Fibroblast of pulmonary artery (primary cell): ENCODE measurements at places on chromosomes 6 and 20.

DNA sequence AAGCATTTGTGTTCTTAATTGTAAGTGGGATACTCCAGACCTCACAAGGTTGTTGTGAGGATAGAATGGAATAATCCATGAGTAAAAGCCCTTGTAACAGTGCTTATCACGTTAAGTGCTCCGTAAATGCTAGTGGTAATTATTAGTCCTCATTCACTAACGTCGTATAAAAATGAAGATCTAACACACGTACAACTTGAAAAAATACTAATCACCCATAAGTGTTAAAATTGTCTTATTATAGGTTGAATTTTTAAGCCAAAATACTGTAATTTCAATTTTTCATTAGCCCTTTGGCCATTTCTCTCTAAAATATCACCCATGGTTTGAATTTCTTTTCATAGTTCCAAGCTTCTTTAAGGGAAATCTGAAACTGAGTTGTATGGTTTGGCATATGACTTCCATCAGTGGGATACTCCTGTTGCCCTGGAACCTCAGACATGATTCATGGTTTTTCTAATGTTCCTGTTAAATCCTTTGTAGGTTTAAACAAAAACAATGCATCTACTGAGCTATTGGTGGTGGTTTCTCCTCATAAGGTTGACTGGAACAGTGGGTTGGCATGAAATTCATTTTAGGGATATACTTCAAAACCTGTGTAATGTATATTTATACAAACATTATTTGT, 19.1 kb downstream of the XRN2 start:
- DNase-seq, result no peak

DNA sequence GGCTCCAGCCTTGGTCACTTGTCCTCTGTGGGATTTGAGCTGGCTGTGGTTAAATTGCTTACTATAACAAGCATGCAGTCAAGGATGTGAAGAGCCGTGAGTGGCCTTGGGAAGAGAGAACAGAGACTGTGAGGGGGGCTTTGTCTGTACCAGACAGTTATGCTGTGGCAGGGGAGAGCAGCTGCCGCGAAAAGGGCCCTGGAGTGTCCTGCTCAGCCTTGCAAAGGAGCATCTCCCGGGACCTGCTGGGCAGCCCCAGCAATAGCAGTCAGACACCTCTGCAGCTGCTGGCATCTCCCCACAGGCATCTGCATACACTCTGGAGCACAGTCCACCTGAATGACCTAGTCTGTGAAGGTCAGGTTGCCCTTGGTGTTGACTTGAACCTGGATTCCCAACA, 6.3 kb downstream of the EBF4 start:
- no peak for DNase-seq

- no peak for DNase-seq
These were observed 57.4 kb upstream of the EMILIN3 start for GRCh38 chr20:41424011-41424410.

DNA sequence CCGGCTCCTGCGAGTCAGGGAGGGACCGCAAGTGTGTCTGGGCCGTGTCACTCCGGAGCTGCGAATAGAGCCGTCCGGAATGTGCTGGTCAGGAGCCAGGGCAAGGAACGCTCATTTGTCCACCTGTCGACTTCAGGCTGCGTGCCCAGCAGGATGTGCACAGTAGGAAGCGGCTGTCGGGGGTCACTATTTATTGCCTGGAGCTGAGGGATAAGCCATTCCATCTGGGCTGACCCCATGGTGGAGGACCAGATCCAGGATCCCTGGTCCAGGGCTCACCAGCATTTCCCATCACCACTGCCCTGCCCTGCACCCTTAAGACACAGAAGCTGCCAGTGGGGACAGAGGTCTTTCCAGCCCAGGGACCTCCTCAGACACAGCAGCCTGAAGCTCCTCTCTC, 14.7 kb downstream of the NTSR1 start:
- DNase-seq, result no peak

DNA sequence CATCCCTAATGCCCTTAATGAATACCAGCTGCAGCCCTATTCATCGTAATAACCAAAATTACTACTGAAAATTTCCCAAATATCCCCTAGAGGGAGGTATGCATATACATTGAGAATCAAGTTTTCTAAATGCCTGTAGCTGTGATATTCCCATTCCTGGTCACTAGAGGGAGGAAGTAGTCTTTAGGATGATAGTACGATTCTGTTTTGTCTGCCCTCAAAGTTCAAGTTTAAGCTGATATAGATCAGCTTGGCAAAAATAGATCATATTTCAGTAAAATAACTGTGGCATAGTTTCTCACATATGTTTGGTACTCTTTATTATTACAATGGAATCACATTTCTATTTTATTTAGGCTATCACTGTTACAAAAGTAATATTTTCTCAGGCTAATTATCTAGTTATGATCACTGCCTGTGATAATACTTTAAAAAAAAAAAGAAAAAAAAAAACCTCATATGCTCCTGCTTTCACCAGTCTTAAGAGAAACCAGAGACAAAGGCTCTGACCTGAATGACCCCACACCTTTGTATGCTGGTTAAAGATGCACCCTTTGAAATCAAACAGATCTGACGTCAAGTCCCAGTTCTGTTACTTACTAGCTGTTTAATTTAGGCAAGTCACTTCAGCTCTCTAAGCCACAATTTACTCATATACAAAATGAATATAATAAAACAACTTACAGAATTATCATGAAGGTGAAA, 11.0 kb downstream of the TSPYL1 start:
- peak; percentile 89 for DNase-seq

DNA sequence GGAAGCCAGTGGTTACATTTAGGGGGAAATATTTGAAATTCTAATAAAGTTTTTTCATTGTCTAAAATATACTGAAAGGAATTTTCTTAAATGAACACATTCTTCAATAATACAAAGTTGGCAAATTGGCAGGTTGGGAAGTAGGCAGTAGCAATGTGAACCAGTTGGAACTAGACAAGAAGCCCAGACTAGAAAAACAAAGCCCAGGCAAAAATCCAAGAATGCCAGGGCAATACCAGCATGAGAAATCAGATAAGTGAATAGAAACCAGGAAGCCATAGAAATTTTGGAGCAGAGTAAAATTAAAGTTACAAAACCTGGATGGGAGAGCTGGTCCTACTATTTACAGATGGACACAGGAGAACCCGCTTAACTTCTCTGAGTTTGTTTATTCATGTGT, 52.2 kb downstream of the TPBG start:
- peak; percentile 14 for DNase-seq

- DNase-seq, result no peak
These were observed 740.8 kb downstream of the PHF3 start for GRCh38 chr6:64376394-64376793.

- no peak for DNase-seq
These were observed 65.8 kb upstream of the E2F3 start for GRCh38 chr6:20335872-20336271.

DNA sequence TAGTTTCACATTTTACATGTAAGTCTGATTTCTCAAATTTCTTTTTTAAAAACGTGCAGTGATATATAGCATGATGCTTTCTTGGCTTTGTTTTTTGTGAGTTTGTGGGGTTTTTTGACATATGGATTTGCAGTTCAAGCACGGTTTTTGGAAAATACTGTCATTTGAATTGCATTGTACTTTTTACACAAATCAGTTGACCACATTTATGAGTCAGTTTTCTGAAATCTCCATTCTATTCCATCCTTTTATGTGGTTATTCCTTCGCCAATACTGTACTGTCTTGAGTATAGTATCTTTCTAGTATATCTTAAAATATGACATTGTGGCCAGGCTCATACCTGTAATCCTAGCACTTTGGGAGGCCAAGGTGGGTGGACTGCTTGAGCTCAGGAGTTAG, 890.0 kb upstream of the CITED2 start:
- DNase-seq, result no peak

GRCh38 chr6:105616521-105616920, 213.6 kb upstream of the PREP start:
- peak; percentile 8 for DNase-seq

DNA sequence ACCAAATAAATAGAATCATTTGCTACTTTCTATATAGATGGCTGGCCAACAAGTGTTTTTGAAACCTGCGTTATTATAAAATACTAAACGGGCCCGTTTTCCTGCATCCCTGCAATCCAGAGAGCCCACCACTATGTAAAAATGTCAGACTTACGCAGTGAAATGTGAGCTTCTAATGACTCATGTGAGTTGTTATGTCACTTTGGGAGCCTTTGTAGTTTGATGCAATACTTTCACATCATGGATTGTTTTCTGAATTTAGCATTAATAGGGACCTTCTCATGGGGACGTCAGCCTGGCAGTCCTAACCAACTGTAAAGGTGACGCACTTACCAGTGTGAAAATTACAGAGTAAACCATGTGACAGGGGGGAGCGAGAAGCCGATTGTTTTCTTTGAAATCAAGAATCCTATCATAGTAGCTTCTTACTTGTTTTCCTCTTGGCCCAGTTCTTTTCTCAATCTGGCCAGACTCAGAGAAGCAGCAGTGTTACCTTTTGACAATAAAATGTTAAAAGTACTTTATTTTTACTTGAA, 75.3 kb downstream of the SSR1 start:
- DNase-seq, result no peak

DNA sequence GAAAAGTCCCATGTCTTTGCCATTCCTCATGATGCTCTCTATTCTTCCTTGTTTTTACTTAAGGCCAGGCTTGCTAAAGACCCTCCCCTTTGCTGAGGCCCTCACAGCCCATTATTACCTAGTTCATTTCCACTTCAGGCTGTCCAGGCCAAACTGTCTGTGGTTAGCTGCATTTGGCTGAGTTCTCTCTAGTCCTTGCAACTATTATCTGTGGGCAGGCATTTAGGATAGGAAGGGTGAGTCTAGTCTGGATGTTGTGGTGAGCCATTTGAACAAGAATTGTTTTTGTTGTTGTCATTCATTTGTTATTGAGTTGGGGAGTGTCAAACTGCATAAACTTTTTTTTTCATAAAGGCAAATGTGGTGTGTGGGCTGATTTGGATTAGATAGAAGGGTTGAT, 182.4 kb downstream of the CD109 start:
- no peak for DNase-seq

- peak; percentile 80 for DNase-seq
These were observed 31.9 kb downstream of the NTSR1 start for GRCh38 chr20:62740286-62741141.

GRCh38 chr20:41340327-41341055, at the start of gene LPIN3:
Gene LPIN3 (plus strand): TSS chr20:41340821. CDS start chr20:41345804, 4,983 bp downstream.
- DNase-seq, result peak; percentile 87

DNA sequence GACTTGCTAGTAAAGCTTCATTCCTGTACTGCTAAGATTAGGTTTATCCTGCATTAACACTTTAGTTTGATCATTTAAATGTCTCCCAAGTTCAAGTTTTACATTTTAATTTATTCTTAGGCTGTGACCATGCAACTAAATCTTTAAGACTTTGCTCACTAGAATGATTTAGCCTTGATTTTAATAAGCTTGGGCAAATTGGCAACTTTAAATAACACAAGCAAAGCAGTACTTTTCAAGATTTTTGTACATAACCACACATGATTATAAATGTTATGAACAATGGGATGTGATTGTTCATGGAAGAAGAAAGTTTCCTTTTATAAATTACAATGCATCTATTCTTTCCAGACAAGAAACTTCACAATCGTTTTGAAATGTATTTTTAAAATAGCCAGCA, 948.0 kb upstream of the EPHA7 start:
- DNase-seq, result no peak

GRCh38 chr20:51596668-51597388, 54.3 kb upstream of the NFATC2 start:
- no peak for DNase-seq

- DNase-seq, result no peak
These were observed 24.0 kb downstream of the COL11A2 start for GRCh38 chr6:33168284-33168601.

GRCh38 chr20:14245368-14245970, 91.9 kb downstream of the FLRT3 start:
- DNase-seq, result peak; percentile 36

GRCh38 chr6:156376091-156376490, 401.1 kb upstream of the ARID1B start:
- no peak for DNase-seq

- no peak for DNase-seq
These were observed 27.9 kb downstream of the FIG4 start for GRCh38 chr6:109718991-109719390.

GRCh38 chr20:63463400-63464288, 8.8 kb downstream of the KCNQ2 start:
- no peak for DNase-seq

- peak; percentile 42 for DNase-seq
These were observed 13.8 kb downstream of the MMP24 start for GRCh38 chr20:35240083-35240810.

GRCh38 chr6:133240511-133241085, 559 bp upstream of the EYA4 start:
- no peak for DNase-seq

DNA sequence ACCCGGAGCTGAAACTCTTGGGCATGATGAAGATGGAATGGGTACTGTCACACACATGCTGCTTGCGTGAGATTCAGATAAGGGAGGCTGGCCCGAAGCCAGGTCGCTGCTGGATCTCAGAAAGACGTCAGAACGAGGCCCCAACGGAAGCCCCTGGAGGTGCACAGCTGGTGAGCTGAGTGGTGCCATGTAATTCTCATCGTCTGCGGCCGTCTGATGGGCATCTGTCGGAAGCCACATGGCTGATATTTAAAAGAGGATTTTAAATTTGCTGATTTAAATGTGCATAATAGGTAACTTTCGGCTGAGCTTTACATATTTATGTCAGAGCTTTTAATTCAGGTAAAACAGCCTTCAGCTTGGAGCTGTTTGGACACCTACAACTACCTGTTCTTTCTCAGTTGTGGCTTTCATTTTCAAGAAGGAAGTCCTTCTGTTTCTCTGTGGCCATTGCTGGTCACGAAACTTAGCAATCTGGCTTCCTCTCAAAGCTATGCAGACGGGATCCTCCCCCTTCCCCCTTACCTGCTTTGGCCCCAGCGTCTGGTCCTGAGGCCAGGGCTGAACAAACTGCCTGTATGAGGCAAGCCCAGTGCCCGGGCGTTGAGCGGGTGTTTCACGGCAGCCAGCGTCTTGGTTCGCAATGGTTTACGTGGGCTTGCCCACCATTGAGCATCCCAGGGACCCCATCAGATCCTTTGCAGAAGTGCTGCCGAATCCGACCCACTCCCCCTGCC, 9.2 kb downstream of the SLCO4A1 start:
- DNase-seq, result peak; percentile 50

DNA sequence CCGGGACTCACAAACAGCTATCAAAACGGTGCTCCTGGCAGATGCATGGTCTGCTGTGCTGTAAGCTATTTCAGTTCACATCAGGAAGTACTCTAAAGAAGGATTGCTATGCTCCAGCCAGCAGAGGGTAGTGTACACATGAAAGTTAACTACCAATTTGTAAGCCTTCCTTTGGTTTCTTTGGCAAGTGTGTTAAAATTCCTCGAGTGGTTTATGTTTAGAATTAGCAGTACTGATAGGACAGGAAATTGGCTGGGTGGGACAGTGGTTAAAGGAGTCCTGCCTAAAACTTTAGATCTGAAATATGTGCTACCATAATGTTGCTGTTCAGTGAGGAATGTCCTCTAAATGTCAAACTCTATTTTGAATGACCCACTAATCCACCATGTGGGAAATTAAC, 47.4 kb downstream of the TRMT11 start:
- DNase-seq, result peak; percentile 93

- DNase-seq, result no peak
These were observed 613.6 kb downstream of the UTRN start for GRCh38 chr6:144898741-144899140.

- DNase-seq, result peak; percentile 41
These were observed 8.5 kb downstream of the SCGN start for GRCh38 chr6:25660512-25660911.
